Islet precursor cell (in vitro differentiated cells): ENCODE measurements at places on chromosomes 12 and 14.

DNA sequence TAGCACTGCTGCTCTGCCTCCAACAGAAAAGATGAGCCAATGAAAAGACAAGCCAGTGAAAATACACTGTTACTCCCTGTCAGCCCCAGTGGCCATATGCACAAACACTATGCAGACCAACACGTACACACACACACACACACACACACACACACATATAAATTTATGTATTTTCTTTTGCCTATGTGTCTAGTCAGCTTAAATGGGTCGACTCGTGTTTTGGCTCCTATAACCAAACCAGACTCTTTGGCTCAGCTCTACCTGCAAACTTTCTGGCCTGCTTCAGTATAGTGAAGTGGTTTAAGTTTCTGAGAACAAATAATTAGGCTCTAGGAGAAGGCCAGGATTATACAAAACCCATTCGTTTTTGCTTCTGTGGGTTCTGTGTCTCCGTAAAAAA lies 30.3 kb upstream of the PMCH start:
- DNase-seq = no peak

GRCh38 chr12:82651489-82651888 lies 35.2 kb upstream of the TMTC2 start:
- no peak for DNase-seq

GRCh38 chr12:33669349-33669748 lies 229.7 kb upstream of the SYT10 start:
- no peak for DNase-seq

- peak; percentile 86 for DNase-seq
Observed at GRCh38 chr12:8590842-8591545, 21.7 kb downstream of the AICDA start.

- peak; percentile 9 for DNase-seq
Observed at GRCh38 chr14:74368026-74368425, 19.8 kb downstream of the VRTN start.

- no peak for DNase-seq
Observed at GRCh38 chr12:12447236-12447635, 90.4 kb downstream of the BORCS5 start.

- DNase-seq = peak; percentile 71
Observed at GRCh38 chr14:67432050-67432564, 20.1 kb upstream of the PLEK2 start.

DNA sequence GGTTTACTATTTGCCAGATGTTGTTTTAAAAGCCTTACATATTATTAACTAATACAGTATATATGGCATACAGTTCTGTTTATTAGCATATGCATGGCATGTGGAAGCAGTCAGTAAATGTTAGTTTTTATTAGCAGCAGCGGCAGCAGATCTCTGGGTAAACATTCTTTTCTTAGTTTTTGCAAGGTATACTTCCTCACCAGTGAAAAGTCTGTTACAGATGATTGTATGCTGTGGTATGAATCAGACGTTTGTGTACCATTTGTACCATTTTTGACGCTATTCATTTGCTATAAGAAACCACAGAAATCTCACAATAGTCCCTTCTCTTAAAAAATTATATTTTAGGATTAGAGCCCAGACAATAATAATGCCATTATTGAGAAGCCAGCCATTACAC lies 17.8 kb downstream of the STK38L start:
- no peak for DNase-seq

DNA sequence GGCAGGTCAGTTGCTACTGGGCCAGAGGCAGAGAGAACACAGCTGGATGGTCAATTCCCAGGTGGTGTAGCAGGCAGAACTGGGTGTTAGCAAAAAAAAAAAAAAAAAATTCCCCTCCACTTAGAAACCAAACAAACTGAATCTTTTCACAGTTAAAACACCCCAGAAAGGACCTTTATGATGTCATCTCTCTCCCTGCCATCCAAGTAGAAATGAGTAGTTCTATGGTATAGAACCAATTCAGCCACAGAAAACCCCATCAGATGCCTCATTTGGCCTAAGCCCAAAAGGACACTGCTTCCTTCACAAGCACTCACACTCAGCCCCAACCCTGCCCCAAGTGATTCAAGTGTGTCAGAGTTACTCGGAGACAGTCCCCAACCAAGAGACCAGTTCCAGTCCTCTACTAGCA lies 230.8 kb downstream of the DPF3 start:
- no peak for DNase-seq

DNA sequence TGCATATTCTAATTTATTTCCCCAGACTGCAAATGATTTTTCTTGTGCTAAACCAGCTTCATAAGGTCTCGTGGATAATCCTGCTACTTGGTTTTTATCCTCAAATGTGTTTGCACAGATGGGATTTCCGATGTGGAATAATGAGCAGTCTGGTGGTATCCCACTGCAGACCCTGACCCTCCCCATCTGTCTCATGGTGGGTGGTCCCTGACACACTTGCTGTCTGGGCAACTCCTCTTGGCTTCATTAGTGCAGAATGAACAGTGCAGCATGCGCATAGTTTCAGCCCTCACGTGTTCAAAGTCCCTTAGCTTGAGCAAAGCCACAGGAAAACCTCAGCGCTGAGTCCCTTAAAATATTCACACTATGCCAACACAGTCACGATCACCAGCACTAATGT lies 996.5 kb downstream of the AACS start:
- DNase-seq = no peak

DNA sequence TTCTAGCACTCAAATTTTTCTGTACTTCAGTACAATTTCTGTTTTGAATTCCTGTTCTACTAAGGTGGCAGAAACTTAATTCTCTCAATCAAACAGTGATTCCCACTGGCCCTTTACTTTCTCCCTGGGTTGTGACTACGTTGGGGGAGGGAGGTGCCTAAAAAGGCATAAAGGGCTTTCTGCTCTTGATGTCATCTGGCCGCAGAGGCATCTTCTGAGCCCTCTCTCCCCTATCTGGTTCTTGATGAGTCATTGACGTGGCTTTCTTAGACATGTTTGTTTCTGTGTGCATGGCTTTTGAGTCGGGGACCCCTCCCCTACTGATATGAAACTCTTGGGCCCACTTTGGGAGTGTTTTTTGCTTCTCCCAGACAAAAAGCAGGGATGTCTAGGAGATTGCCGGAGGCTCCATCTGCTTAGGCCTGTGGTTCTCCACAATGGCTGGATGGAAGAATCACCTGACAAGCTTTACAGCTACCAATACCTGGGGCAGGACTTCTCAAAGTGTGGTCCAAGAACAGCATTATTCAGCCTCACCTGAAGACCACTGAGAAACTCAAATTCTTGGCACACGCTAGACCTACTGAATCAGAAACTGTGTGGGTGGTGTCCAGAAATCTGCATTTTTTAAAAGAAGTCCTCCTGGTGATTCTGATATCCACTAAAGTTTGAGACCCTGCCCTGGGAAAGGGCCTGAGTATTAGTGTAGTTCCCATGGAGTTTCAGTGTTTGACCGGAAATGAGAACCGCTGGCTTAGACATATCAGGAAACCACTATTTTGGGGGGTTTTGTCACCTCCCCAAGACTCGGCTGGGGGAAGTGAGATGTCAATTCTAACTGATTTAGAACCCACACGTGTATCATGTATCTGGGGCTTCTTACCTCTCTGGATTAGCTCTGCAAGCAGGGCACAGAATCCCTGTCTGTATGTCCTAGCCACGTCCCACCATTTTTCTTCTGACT lies 395.7 kb upstream of the PDE3A start:
- DNase-seq = peak; percentile 94

- DNase-seq = no peak
Observed at GRCh38 chr12:14402697-14403096, 37.2 kb downstream of the ATF7IP start.

- no peak for DNase-seq
Observed at GRCh38 chr12:57736741-57737466, 1.6 kb downstream of the AGAP2 start.

DNA sequence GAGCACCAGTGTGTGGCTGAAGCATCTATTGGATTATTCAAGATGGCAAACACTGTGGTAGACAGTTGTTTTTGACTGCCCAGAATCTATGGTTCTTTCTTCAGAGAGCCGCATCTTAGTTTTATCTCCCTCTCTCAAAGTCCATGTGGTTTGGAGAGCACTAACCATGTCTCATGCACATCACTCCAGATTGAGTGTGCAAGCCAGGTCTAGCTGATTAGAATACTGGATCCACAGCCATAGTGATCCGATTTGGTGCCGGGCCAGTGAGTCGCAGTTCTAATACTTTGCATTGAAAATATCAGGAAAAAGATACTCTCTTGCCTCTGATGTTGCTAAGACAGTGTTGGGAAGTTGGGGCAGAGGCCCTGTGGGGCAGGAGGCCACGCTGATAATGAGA lies 4.6 kb upstream of the SBNO1 start:
- DNase-seq = no peak

GRCh38 chr12:122067966-122068365 lies 10.6 kb upstream of the MLXIP start:
- DNase-seq = no peak

GRCh38 chr12:49027846-49028555 lies 9.4 kb upstream of the PRKAG1 start:
- peak; percentile 46 for DNase-seq

DNA sequence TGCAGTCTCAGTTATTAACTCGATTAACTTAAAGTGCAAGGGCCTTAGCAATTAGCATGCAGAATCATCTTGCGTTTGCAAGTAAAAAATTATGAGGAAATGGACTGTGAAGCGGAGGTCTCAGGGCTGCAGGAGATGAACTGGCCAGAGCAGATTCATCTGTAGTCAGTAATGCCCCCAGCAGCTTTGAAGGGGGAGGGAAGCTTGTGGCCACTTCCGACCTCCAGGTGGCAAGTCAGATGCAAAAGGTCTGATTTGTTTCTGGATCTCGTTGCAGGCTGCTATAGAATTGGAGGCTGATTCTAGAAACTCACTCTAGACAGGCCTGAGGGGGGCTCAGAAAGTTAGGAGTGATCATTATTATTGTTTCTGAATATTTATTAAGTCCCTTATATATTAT lies 107.4 kb upstream of the RGS6 start:
- DNase-seq = no peak

GRCh38 chr14:101199028-101199770 lies 295.7 kb upstream of the RTL1 start:
- DNase-seq = peak; percentile 38

- peak; percentile 72 for DNase-seq
Observed at GRCh38 chr12:120674097-120674636, 12.8 kb upstream of the MLEC start.

GRCh38 chr14:59091976-59092375 lies 96.5 kb upstream of the DAAM1 start:
- DNase-seq = no peak

DNA sequence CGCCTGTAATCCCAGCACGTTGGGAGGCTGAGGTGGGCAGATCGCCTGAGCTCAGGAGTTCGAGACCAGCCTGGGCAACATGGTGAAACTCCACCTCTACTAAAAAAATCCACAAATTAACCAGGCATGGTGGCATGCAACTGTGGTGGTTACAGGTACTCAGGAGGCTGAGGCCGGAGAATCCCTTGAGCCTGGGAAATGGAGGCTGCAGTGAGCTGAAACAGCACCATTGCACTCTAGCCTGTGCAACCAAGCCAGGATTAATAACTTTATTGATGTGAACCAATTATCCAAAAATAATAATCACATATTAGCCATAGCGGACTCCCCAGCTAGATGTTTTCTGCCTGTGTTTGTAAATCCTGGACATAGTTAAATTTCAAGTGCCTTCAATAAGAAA lies 1.8 kb upstream of the NUDT4 start:
- no peak for DNase-seq

- peak; percentile 55 for DNase-seq
Observed at GRCh38 chr12:57234571-57235016, 5.1 kb downstream of the SHMT2 start.

DNA sequence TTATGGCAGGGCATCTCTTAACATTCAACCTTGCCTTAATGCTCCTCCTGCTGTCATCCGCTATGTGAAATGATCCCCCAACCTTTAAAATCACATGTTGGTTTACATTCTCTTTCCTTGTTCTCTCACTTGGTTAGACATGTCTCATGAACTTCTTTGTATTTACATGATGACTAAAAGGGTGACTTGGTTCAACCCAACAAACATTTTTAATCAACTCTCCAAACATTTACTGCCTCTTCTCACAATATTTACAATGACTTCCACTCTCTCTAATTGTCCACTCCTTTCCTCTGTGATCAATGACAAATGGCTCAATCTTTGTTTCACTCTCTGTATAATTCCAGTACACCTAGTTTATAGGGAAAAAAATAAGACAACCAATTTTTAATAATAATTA lies 506.1 kb downstream of the NELL2 start:
- no peak for DNase-seq

DNA sequence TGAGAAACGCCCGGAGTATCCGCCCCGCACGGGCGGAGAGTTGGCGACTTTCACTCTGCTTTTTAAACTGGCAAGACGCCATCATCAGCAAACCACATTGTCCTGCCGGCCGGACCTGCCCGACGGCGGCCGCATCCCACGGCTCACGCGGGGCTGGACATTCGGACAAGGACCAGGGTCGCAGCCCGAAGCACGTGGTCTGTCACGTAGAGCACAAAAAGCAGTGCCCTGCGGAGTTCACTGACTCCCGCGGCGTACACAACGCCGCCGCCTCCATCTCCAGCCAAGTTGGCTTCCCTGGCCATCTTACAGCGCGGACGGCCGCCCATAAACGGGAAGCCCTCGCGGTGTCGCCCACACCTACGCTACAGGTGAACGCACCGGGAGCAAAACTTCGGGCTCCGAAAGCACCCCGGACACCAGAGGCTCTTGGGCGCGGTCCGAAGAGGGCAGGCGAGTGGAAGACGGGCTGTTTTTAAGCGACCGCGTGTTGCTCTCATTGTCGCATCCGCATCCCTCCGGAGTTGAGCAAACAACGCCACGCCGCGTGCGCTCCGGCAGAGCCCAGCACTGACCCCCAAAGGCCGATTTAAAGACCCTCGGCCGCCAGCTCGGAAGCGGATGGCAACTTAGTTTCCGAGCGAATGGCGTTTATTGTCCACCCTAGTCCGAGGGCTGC lies 966 bp downstream of the SINHCAF start:
- DNase-seq = peak; percentile 71

DNA sequence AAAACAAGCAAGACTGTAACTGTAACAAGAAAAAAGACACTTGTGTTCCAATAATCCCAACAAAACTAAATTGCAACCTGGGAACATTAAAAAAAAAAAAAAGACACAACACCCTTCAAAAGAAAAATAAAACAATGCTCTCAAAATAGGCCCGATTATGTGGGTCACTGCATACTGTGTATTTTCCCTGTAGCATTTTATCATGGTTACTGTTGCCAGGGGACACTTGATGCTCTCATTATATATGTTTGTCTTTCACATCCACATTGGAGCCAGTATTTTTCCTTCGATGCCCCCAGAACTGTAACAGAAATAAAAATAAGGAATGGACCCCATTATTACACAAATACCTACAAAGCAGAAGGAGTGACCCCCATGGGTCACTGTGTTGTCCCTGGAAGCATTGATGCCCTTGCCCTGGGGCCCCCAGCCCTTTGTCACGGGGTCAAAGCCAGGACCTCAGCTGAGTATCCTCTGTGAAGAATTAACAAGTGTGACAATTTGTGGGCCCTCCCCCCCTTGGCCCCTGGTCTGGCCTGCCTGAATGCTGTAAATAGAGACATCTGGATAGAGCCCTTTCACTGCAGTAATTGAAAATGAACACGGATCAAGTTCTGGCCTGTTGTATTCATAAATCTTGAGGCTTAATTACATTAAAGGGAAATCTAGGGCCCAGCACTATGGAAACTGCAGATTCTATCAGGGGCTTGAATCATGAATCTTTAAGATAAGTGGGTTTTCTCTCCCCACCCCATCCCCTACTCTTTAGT lies 72.8 kb downstream of the C12orf42 start:
- no peak for DNase-seq

- no peak for DNase-seq
Observed at GRCh38 chr14:102279282-102279681, 25.7 kb downstream of the MOK start.
